ENCODE measurements at places on chromosomes 13 and 19.
A peak's percentile ranks its signal among the peaks of the same experiment; 100 is the strongest.

GRCh38 chr13:46307554-46307953 is 79.5 kb downstream of the RUBCNL start:
- no peak for DNase-seq

DNA sequence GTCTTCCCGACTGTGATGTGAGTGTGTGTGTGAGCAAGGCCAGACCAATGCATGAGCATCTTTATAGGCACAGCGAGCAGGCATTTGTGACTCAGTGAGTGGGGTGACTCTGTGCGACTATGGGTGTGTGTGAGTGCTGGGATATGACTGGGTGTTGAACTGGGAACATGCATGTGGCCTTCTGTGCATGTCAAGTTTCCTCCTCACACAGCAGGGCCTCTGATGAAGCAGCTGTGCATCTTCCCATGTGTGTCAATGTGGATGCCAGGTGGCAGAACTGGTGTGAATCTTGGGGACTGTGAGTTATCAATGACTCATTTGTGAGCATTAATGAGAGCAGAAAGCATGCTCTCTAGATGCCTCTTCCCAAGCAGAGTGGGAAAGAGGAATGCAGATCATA is 12.1 kb upstream of the LGALS14 start:
- no peak for DNase-seq

DNA sequence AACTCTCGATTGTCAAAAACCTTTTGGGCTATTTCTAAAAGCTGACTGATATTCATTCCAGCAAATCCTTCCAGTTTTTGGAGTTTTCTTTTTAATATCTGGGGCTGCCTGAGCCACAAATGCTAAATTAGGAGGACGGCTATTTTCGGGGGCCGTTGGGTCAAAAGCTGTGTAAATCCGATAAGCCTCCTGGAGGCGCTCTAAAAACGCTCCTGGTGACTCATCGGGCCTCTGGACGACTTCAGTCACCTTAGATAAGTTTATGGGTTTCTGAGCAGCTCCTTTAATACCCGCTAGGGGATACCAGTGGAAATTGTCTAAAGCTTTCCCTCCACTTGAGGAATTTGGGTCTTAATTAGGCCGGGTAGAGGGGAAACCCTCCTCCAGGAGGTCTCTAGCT is 66.4 kb downstream of the ZNF730 start:
- no peak for DNase-seq

- no peak for DNase-seq
These were observed 4.9 kb upstream of the LMTK3 start for GRCh38 chr19:48516536-48516935.

- DNase-seq: no peak
These were observed 243.5 kb downstream of the TSHZ3 start for GRCh38 chr19:31105761-31106160.

GRCh38 chr19:10026744-10027143 is 13.5 kb downstream of the RDH8 start:
- DNase-seq: no peak

DNA sequence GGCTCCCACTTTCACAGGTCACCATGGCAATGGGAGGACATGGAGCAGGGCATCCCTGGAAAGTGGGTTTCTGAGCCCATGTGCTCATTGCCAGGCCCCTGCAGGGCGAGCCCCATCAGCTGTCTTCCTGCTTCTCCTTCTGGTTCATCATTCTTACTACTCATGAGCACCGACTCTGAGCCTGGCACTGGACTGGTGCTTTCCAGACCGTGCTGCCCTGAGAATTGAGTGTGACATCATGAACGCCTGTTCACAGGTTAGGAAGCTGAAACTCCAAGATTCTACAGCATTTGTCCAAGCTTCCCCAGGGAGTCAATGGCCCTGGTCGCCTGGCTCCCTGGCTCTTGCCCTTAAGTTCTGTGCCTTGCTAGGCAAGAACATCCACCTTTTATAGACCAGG is 210.4 kb upstream of the ZNF536 start:
- DNase-seq: no peak

DNA sequence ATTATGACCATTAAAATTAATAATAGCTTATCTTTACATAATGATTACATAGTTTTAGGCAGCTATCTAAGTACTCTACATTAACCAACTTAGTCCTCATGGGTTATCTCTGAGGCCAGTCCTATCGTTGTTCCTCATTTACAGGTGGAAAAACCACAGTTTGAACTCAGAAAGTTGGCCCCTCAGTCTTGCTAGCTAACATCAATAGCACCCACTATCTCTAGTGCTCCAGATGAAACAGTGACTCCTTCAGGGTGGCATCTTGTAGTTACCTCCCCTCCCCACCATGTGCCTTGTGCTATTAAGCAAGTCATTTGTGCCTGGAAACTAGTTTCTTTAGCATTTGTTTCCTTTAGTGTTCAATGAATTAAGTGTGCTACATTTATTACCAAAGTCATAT is 1086.7 kb downstream of the EFNB2 start:
- no peak for DNase-seq

- DNase-seq: no peak
These were observed 6.0 kb upstream of the EML2 start for GRCh38 chr19:45645068-45645630.

- DNase-seq: no peak
These were observed 1.0 kb upstream of the HAMP start for GRCh38 chr19:35281303-35281702.

DNA sequence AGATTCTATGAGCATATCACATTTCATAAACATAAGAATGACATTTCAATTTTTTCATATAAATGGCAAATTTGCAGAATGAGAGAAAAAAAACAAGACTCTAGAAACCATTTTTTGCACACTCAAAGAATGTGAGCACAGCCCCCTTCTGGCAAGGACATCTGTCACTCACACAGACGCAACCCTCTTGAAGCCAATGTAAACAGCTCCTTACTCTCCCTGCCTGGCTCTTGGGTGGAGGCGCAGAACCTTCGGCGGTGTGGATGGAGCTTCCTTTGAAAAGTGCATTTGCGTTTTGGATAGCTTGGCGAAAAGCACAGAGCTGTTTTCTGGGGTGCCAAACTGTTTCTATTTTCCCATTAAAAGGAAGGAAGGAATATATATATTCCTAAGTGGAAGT is 367.6 kb upstream of the TSHZ3 start:
- DNase-seq: no peak

- no peak for DNase-seq
These were observed 93.2 kb downstream of the LHFPL6 start for GRCh38 chr13:39509616-39510315.

DNA sequence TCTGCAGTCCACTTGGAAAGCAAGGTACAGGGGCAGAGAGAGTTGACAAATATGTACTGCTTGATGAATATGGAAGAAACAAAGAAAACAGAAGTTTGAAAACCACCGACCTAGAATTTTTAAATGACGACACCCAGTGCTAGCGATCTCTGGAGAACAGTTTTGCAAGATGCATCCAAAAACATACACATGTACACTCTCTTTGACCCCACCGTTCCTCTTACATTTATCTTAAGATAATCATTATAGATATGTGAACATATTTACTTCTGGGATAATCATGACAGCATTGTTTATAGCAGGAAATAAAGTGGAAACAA is 40.8 kb upstream of the IGSF23 start:
- no peak for DNase-seq

- DNase-seq: peak; percentile 71
These were observed 128.4 kb downstream of the DPF1 start for GRCh38 chr19:38095411-38096308.

DNA sequence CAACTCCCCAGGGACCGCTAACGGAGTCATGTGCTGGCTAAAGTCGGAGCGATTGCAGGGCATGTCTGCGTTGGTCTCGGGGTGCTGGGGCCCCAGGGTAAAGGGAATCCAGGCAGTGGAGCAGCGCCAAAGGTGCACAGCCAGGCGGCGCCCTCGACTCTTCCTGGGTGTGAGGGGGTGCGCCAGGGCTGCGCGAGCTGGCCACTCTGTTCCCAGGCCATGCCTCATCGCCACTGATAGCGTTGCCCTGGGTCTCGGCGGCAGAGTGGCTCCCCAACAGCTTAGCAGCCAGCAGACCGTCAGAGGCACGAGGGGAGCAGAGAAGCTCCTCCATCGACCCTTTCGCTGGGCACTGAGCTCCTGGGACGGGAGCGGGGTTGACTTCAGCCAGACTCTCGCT is 152.7 kb downstream of the B3GLCT start:
- DNase-seq: no peak

DNA sequence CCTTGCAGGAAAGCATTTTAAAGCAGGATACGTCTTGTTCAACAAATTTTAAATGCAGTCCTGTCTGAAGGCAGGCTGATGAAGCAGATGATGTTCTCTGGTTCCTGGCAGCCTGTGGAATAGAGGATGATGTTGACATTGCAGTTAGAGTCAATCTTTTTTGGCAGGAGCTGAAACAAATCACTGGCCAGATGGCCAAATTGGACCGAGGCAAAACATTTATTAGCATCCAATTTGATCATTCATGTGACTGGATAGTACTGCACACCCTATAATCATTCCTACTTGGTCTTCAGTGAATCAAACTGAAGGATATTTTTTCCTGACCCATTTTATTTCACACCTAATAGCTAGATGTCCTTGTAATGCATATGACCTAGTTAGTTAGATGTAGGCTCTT is 172.2 kb upstream of the SLC10A2 start:
- DNase-seq: no peak

DNA sequence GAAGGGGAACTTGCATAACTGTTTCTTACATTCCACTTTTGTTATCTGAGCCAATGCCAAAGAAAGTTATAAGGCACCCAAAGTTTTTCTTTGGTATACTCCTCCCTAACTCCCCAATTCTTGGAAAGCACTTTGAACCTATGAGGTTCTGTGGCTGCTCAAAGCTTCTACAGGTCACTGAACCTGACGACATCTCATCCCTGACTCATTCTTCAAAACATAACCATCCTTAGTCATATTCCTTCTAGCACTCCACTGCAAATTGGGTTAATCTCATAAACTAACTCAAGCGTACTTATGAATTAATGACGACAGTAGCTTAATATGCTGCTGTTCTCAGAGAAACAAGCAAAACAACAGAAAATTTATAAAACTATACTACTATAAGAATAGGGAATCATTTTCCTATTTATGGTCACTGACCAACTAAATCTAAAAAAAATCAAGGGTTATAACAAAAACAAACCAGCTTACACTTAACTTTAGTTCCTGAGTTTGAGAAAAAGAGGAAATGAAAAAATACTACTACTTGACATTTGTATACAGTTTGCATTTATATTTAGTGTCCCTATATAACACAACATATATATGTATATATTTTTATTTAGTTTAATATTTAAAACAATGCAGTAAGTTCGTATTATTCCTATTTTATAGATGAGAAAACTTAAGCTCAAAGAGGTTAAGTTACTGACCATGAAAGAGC is 69.1 kb downstream of the CAB39L start:
- DNase-seq: no peak

DNA sequence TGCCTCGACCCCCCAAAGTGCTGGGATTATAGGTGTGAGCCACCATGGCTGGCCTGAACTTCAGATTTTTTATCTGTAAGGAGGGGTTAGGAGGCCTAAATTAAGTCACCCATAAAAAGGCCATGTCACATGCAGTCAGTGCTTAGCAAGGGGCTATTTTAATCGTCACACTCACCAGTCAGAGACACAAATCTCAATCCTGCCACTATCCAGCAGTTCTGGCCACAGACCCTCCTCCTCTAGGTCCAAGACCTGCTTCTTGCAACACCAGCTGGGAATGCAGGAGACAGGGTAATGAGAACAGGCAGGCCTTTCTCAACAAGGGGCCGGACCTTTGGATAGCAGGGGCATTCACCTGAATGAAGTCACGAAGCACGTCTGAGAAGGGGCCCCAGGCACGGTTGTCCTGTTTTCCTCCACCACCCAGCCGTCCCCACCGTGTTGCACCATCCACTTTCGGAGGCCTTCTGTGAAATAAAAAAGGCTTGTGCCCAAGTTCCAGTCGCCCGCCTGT is 1.4 kb downstream of the FBXO27 start:
- DNase-seq: peak; percentile 36

DNA sequence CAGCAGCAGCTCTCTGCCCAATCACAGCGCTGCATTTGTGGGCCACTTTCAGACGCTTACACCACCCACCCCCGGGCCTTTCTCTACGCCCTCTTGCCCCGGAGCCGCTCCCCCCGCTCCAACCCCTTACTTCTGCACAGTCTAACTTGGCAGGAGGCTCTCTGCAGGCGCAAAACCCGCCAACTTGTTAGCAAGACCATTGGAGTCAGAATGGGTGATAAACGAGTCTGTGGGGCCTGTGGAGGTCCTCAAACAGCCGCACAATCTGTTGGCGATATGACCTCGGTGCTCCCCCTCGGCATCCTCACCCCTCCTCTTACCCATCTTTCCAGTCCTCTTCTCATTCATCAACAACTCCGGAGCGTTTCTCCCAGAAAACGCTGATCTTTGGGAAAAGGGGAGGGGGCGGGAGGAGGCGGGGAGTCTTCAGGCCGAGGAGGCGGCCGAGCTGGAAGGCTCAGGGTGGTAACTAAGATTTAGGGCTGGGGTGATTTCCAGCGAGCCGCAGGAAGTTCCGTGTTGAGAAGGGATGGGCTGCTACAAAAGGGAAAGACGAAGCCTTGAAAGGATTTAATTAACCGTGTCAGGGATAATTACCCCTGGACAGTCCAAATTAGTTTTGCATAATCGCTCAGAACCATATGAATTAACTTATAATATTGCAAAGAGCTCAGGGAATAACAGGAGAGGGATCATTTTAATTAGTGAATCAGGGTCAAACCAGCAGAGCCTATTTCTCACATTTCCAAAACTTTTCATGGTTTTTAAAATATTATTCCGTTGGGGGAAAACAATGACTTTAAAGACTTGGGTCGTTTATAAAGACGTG is 4.1 kb downstream of the SOX21 start:
- peak; percentile 36 for DNase-seq

- DNase-seq: no peak
These were observed 104.6 kb upstream of the RAP2A start for GRCh38 chr13:97329331-97329730.

Data from GM13977 (cell line).